Posterior cingulate gyrus (tissue), 11 donors: ENCODE measurements at places on chromosomes 4 and X.

- DNase-seq, result no peak
These were observed 182.4 kb upstream of the ARSJ start for GRCh38 chr4:114161809-114162208.

DNA sequence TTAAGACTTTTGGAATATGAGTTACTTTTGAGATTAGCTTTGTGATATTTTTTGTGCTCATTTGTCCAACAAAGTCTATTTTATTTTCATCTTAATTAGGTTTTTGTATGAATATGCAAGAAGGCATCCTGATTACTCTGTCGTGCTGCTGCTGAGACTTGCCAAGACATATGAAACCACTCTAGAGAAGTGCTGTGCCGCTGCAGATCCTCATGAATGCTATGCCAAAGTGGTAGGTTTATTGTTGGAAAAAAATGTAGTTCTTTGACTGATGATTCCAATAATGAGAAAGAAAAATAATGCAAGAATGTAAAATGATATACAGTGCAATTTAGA lies 10.8 kb downstream of the ALB start:
- no peak for DNase-seq

- no peak for DNase-seq
These were observed 16.0 kb downstream of the IGFBP7 start for GRCh38 chr4:57093845-57094831.

DNA sequence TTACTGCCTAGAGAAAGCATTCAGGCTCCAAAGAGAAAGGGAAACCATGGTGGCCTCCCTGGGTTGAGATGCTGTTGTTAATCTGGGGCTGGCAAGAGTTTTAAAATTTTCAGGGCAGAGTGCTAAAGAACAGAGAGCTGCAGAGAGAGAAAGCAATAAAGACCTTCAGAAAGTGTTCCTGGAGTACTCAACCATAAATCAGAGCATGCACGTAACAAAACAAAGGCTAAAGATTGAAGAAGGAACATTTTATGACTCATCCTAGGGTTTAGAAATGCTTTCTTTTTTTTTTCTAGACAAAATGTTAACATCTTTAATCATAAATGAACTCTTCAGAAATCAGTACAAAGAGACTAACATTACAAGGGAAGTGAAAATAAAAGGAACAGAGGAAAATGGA lies 562.3 kb upstream of the NDST4 start:
- no peak for DNase-seq

- DNase-seq, result no peak
These were observed 30.5 kb upstream of the MAGED1 start for GRCh38 chrX:51862920-51863319.

DNA sequence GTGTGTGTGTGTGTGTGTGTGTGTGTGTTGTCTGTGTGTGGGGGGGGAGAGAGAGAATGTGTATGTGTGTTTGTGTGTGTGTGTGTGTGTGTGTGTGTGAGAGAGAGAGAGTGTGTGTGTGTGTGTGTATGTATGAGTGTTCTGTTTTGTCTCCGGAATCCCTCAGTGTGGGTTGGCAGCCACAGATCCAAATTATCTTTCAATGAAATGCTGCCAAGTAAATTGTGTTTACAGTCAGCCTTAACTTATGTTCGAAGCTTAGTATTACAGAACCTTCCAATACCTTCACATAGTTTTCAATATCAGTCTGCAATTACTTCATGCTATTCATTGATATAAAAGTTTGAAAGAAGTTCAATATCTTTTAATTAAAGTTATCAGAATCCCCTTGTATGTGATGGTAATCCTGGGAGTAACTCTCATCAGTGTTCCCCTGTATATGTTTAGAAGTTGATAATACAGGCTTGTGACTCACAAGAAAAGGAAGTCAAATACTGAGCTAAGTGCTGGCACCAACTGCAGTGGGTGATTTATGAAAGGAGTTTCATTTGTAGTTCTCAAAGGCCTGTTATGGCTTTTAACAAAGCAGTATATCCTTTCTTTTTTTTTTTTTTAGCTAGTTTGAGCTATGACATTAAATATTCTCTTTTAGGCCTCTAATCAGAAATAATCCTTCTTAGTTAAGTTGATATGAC lies 51.6 kb upstream of the HTR2C start:
- DNase-seq, result no peak

DNA sequence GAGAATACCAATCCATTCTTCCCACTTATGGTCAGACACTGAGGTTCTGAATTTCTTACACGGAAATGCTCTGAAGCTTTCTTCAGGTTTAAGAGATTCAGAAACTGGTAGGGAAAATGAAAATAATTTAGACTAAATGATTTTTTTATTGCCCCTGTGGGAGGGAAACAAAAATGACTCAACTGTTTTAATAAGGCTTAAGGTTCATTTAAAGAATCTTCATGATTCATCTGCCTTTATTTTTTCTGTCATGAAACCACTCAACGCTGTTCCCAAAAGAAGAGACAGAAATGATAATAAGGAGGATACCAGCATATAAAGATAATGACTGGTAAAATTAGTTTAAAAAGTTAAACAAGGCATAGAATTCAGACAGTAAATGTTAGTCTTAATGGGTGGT lies 39.3 kb upstream of the FAM47B start:
- DNase-seq, result no peak

DNA sequence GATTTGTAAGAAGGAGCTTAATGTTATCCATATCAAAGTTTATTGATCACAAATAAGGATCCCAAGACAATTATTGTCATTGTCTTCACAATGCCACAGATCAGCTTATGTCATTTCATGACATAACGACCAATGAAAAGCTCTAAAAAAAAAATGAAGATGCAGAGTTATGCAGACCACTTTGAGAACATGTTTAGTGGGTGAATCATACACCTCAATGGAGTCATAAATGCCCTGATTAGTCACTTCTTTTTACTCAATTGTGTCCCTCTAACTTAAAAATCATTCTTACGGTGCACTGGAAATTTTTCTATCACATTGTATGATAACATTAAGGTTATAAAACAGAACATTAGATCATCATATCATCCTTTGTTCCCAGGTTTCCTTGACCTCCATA lies 87.6 kb upstream of the GABRG1 start:
- DNase-seq, result no peak

DNA sequence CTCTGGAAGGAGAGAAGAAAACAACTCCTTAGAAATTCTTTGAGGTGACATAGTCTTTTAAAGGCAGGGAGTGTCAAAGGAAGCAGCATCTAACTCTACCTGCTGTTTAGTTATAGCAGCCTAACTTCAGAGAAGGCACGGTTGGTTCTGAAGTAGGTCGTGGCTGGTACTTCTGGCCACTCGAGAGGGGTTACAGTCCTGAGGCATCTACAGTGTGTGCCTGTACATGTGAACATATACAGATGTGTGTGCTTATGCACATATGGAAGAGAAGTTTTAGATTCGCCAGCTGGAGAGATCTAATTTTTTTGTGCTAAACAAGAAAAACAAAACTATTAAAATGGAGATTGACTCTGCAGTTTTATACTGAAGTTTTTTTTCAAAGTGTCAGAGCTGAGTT lies 52.7 kb downstream of the GATB start:
- DNase-seq, result no peak

DNA sequence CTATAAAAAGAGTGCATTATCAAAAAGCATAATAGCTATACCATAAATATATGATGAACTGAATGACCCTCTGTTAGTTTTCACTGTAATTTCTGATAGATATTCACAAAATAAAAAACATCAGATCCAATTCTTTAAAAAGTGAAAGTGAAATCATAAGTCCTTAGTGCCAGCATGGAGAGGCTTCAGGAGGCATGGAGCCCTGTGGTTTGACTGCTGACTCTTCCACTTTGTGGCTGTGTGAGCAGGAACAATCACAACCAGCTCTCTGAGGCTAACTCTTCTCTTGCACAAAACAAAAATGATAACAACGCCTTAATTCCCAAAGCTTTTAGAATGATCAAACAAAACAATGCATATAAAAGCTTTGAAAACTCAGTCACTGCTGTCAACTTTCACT lies 1143.9 kb downstream of the PDHA2 start:
- DNase-seq, result no peak
